Cardiac muscle cell (in vitro differentiated cells and primary cell): ENCODE measurements at places on chromosomes 5 and 9.
A peak's percentile ranks its signal among the peaks of the same experiment; 100 is the strongest.

GRCh38 chr5:154276973-154277331 lies 86.4 kb downstream of the GALNT10 start:
- no peak for DNase-seq

DNA sequence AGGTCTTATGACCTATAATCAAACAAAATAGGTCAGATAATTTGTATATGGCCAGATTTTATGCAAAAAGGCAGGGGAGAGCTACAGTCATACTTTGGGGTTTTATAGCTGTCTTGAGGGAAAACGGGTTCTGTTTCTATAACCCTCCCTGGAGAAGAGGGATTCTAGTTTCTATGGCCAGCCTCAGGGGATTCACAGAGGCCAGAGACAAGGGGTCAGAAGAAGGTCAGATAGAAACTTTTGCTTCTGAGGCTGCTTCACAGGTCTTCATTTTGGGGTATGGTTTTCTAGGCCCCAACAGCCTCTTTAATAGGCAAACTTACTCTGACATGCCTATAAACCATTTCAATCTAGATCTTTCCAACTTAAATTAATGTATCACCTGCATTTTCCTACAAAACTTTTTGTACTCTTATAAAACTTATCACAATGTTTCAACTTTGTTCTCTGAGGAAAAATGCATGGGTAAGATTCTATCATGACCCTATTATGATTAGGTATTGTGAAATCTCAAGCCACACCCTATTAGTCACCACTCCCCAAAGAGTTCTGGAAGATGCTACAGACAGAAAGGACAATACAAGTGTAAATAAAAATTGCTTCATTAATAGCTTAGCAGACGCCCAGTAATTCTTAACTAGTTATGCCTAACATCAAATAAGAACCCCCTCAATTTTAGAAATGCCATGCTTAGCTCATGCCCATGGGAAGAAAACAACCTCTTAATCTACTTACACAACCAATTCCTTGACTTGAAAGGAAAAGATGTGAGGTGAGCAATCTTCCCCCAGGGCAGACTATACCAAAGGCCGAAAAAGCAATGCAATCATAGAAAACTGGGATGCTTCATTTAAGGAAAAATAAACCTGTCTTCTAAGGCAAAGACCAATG lies 396.6 kb downstream of the TLR4 start:
- no peak for DNase-seq

GRCh38 chr9:99563364-99563763 lies 258.3 kb upstream of the NR4A3 start:
- no peak for DNase-seq

DNA sequence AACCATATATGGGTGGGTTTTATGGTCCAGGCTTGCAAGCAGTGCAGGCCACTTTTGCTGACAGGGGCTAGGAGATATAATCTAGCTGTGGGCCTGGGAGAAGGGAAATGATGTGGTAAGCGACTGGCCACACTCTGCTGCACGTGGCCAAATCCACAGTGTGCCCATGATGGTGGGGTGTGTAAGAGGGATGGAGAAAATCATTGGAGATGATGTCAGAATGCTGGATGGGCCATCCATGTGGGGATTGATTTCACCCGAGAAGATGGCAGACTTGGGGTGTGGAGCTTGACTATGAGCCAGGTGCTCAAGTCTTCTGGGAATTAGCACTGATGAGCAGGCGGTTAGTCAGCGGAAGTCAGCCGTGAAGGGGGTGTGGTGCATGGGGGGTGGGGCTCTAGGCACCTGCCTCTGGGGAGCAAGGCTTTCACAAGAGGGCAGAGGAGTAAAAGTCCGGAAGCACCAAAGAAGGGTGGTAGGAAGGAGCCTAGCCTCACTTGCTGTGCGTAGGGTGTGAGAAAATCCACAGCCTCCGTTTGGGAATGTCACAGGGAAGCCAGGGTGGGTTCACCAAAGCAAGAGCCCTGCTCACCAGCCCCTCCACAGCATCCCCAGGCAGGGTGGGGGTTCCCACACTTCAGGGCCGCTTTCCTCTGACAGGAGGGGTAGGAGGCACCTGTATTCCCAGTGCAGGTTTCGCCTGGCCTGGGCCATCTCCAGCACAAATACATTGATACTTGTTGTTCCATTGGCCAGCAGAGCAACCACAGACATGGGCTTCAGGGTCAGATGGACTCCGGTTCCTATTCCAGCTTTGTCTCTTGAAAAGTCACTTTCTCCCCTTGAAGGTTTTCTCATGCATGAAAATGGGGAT lies 44.5 kb upstream of the ANGPTL2 start:
- peak; percentile 37 for DNase-seq

- DNase-seq: no peak
Observed at GRCh38 chr5:124289130-124289529, 457.3 kb downstream of the ZNF608 start.

DNA sequence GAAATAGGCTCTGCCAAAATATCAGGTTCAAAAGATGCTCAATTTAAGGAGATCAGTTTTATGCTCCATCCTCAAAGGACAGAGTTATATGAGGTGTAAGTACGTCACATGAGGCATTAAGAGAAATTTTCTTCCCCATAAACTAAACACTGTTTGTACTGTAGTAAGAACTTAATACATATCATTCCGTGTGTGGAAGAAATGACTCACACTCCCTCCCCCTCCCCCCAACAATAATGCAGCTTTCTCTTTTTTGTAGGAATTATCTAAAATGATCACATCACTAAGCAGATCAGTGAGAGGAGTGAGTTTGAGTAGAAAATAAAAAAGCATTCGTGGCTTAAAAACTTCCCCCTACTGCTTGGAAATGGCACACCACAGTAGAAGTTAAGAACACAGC lies 2.2 kb downstream of the CDH12 start:
- no peak for DNase-seq

DNA sequence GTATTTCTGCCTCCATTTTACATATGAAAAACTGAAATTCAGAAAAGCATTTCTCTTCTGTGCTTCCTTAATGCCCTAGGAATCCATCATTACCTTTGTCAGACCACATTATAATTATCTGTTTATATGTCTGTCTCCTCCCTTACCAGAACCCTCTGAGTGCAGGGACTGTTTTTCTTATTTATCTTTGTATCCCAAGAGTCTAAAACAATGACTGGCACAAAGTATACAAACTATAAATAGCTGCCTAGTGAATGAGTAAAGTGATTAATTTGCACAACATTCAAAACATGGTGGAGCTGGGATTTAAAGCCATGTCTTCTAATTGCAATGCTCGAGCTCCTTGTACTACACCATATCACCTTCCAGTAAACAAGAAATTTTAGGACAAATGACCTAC lies 49.3 kb upstream of the HK3 start:
- no peak for DNase-seq
